ENCODE measurements at places on chromosomes 6 and 20. TPM values are rescaled to one million over a fixed set of nuclear protein-coding genes. Genes with fewer than 3 reads are reported as not detected.

- no peak for DNase-seq
These were observed 121.1 kb downstream of the PLEKHG1 start for GRCh38 chr6:150720774-150721233.

DNA sequence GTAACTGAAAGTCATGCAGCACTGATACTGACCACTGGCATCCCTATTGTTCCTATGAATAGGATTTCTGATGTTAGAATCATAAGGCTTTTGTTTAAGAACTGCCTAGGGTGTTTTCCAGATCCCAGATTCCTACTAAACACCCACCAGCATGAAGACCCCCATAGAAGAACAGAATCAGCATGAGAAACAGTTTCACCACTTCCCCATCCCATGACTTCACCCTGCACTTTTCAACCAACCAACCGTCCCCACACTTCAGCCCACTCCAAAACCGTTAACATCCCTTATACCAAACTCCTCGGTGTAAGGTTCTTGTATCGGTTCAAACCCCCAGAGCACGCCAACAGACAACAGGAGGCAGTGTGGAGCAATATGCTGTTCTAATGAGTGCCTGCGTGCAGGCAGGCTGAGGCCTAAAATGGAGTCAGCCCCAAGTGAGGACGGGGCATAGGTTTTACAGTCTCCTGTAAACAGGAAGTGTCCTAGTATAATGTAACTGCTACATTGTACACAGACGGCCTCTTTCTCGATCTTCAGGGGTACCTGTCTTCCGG lies 11.4 kb upstream of the SSTR4 start:
- DNase-seq: no peak

DNA sequence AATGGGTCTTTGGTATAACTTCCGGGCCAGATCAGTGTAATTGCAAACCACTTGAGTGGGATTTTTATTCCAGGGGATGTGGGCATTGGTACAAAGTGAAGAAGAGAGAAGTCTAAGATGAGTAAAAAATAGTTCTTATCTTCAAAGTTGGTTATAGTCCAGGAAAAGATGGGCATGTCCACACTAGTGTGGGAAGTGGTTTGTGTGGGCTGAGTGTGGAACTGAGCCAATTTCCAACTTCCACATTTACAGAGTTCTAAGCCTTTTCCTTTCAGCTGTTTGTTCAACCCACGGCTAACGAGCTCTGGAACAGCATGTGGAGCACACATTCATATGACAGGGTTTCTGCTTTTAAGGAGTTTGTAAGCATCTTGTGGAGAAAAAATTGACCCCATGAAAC lies 72.3 kb upstream of the IFNGR1 start:
- no peak for DNase-seq

DNA sequence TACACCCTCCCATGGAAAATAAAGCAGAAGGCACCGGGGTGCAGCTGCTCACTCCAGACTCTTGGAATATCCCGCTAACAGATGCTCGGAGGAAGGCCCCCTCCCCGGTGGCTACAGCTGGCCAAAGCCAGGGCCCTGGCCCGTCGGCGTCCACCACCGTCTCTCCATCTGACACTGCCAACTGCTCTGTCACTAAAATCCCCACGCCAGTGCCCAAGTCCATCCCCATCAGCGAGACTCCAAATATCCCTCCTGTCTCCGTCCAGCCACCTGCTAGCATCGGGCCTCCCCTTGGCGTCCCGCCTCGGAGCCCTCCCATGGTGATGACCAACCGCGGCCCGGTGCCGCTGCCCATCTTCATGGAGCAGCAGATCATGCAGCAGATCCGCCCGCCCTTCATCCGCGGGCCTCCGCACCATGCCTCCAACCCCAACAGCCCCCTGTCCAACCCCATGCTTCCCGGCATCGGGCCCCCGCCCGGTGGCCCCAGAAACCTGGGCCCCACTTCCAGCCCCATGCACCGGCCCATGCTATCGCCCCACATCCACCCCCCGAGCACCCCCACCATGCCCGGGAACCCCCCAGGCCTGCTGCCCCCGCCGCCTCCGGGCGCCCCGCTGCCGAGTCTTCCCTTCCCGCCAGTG lies 143.9 kb downstream of the SOBP start:
- no peak for DNase-seq

NAA20 gene
- total RNA-seq: 63.1 TPM

All from upper lobe of right lung (tissue), 1 donor.